ENCODE measurements at places on chromosomes 1 and 21.
A peak's percentile ranks its signal among the peaks of the same experiment; 100 is the strongest.

GRCh38 chr1:174262349-174263241 is 103.3 kb downstream of the RABGAP1L start:
- peak; percentile 74 for DNase-seq

DNA sequence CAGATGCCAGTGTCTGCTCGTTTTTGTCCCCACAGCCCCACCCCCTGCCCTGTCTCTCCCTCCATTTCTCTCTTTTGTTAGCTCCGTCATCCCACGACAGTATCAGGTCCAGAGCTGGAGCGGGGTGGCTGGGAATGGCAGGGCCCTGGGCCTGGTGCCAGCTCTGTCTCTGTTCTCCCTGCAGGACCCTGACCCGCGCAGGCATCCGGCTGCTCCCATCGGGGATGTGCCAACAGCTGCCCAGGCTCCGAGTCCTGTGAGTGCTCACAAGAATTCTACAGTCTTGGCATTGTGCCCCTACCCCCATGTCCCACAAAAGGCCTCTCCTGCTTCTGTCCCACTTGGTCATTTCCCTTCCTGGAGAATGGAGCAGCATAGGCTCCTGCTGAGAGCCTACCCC is 37.4 kb downstream of the UBE2T start:
- no peak for DNase-seq

GRCh38 chr1:22709227-22709626 is 1.4 kb upstream of the EPHB2 start:
- DNase-seq: no peak

GRCh38 chr1:226711976-226712741 is 26.9 kb downstream of the ITPKB start:
- no peak for DNase-seq

DNA sequence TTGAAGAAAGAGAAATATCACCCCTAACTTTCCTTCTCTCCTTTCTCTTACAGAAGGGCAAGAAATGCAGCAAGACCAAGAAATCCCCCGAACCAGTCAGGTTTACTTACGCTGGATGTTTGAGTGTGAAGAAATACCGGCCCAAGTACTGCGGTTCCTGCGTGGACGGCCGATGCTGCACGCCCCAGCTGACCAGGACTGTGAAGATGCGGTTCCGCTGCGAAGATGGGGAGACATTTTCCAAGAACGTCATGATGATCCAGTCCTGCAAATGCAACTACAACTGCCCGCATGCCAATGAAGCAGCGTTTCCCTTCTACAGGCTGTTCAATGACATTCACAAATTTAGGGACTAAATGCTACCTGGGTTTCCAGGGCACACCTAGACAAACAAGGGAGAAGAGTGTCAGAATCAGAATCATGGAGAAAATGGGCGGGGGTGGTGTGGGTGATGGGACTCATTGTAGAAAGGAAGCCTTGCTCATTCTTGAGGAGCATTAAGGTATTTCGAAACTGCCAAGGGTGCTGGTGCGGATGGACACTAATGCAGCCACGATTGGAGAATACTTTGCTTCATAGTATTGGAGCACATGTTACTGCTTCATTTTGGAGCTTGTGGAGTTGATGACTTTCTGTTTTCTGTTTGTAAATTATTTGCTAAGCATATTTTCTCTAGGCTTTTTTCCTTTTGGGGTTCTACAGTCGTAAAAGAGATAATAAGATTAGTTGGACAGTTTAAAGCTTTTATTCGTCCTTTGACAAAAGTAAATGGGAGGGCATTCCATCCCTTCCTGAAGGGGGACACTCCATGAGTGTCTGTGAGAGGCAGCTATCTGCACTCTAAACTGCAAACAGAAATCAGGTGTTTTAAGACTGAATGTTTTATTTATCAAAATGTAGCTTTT is 2.4 kb downstream of the CCN1 start:
- no peak for DNase-seq

DNA sequence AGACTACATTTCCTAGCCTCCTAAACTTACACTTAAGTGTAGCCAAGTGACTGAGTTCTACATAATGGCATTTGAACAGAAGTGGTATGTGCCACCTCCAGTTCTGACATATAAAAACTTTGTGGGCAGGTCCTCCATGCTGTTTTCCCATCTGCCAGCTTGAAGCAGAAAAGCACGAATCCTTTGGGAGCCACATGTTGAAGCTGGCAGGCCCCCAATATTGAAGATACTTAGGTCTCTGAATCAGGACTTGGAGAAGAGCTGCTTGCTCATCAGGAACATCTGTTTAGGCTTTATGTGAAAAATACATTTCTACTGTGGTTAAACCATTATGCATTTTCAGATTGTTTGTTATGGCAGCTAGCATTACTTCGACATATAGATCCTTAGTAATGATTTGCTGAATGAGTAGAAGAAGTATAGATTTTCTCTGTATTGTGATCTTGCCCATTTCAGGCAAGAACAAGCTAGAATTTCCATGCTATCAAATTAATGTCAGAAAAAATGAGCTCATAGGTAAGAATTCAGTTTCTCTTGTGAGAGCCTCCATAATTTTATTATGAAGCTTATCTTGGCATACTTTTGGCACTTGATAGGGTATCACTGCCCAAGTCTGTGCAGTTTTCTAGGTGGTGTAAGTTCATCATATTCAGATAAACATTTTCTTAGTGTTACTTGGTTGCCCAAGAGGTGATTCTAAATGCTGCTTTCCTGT is 68.4 kb downstream of the GDAP2 start:
- DNase-seq: no peak

DNA sequence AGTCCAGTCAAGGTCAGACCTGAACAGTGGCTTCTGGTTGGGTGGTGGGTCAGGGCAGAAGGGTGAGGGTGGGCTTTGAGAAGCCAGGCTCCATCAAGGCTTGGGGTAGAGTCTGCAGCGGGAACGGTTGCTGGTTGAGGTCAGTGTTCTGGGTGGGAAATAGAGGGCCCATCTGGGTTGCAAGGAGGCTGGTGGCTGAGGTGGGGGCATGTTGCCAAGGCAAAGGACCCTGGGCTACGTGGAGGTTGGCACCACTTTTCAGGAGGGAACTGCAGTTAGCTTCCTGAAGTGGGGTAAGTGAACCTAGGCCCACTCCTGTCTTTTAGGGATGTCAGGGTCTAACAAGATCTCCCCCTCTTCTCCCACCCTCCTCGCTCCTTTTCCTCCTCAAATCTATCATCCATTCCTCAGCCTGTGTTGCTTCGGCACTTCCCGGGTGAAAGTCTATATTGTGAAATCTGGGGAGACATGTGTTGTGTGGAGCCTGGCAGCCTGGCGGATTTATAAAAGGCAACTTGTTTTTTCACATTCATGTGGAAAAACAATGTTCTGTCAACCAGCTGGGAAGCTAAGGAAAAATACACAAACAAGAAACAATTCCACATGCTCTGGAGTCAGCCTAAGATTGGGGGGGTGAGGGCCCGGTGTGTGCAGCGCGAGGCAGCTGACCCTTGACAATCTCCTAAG is 1.5 kb downstream of the IL22RA1 start:
- DNase-seq: no peak

- DNase-seq: peak; percentile 79
Observed at GRCh38 chr1:109307274-109308021, 637 bp upstream of the MYBPHL start.

- no peak for DNase-seq
Observed at GRCh38 chr1:2378956-2379732, 12.2 kb downstream of the MORN1 start.

DNA sequence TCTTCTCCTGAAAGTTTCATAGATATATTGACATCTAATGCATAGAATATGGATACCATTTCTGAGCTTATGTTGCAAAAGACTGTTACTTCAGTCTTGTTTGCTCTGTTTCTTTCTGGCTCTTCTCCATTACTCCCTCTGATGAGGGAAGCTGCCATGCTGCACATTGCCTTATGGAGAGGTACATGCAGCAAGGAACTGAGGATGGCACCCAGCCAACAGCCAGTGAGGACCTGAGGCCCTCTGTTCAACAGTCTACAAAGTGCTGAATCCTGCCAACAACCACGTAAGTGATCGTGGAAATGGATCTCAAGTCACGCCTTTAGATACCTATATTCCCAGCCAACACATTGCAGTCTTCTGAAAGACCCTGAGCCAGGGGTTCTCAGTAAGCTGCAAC is 66.6 kb upstream of the ADAMTS5 start:
- no peak for DNase-seq

DNA sequence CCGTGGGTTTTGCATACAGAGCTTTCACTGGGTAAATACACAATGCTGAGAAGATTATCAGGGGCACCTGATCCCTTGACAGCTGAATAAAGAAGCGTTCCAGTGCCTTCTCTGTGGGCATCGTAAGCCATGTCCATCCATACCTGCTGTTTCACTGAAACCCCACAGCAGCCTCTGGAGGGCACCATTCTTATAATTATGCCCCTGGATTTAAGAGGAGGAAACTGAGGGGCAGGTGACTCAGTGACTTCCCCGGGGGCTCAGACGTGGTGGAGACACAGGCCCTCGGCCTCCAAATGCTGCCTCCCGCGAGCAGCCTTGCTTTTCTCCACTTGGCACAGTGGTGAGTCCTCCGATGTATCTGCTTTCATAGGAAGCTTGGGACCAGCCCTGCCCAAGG is 56.7 kb downstream of the B3GALT5 start:
- no peak for DNase-seq

GRCh38 chr1:172930142-172930541 is 120.6 kb downstream of the TNFSF18 start:
- DNase-seq: no peak

DNA sequence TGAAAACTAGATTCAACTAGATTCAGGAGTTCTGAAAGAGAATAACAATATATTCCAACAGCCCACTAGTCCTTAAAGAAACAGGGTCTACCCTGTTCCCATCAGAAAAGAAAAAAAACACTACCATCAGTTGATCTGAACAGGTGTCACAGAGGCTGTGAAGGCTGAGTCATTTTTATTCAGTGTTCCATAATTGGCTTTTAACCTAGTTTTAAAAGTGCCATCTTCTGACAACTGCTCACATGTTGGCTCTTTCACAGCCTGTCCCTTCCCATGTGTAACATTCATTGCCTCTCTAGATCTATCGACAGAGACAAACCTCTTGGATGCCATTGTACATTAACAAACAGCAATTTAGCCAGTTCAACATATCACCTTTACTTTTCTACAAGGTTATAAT is 243.7 kb downstream of the TBX15 start:
- no peak for DNase-seq

- no peak for DNase-seq
Observed at GRCh38 chr21:32256251-32256650, 22.6 kb downstream of the MIS18A start.

DNA sequence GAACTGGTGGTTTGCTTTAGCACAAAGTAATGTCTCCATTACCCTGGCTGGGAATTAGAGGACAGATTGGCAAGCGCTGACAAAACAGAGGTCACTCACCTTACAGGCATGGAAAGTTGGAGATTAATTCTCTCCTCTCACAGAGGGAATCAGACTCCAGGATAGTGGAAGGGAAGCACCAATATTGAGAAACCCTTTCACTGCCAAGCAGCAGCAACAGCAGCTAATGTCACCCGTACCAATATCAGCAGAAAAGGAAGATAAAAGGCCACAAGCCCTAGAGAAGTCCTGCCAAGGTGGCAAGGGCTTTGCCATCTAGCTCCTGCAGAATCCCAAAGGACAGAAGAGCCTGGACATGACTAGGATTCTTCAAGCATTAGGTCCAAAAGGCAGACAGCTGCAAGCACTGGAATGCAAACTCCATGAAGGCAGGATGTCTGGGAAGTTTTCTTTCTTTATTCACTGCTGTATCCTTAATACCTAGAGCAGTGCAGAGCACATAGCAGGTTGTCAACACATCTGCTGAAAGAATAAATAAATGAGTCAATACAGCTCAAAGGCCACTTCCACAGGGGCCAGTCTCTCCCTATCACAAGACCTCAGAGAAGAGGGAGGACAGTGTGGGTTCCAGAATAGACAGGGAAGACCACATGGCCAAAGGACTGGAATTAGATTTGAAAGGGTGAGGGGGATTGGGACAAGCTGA is 57.2 kb downstream of the ERI3 start:
- DNase-seq: no peak

- DNase-seq: no peak
Observed at GRCh38 chr1:107776900-107777663, 187.9 kb downstream of the VAV3 start.

DNA sequence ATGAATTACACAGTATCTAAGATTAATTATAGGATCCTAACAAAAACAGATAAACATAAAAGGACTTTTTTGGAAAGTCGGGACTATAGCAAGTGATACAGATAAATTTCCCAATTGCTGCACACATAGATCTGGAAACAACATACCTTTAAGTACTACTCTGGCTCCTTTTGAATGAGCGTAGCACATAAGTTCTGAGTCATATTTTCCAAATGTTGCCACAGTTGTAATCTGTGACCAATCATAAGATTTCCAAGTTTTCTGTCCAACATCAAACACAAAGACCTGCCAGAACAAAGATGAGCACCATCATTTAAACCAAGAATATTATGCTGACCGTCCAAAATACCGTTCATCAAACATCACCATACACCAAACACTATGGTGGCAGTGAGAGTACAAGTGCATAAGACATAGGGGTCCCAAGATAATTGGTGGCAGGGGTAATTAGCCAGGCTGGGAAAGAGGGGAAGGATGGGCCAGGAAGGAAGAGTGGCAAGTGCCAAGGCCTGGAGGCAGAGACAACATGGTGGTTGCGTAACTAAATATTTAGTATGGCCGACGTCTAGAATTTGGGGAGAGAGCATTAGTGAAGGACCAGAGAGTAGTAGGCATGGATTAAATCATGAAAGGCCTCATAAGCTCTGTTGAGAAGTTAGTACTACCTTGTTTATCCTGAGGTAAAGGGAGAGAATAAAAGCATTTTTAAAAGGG is 3.6 kb downstream of the CTBS start:
- DNase-seq: no peak

GRCh38 chr1:187481581-187482148 is 652.9 kb downstream of the PLA2G4A start:
- no peak for DNase-seq

Measured in NCI-H510A treated with DMSO at 0.1 percent for 48 hours (cell line).